ENCODE measurements at places on chromosomes 4 and X. TPM values are rescaled to one million over a fixed set of nuclear protein-coding genes. Genes with fewer than 3 reads are reported as not detected.

KDR gene
- polyA plus RNA-seq: 0.02 TPM

CRMP1 gene
- 7.8 TPM for polyA plus RNA-seq

CXCL8 gene
- 6.0 TPM for polyA plus RNA-seq

EDA gene
- polyA plus RNA-seq: 0.06 TPM

SMIM10 gene
- 2.4 TPM for polyA plus RNA-seq

DRD5 gene
- not detected for polyA plus RNA-seq

TRAM1L1 gene
- polyA plus RNA-seq: 2.4 TPM

RAB9B gene
- 0.64 TPM for polyA plus RNA-seq

CITED1 gene
- 0.41 TPM for polyA plus RNA-seq

DCHS2 gene
- polyA plus RNA-seq: not detected

ADH1C gene
- polyA plus RNA-seq: not detected

PPARGC1A gene
- 0.06 TPM for polyA plus RNA-seq

TEX11 gene
- not detected for polyA plus RNA-seq

ZDHHC9 gene
- polyA plus RNA-seq: 8.1 TPM

TRPC3 gene
- not detected for polyA plus RNA-seq

CT45A5 gene
- not detected for polyA plus RNA-seq

PSAPL1 gene
- 0.02 TPM for polyA plus RNA-seq

NMU gene
- polyA plus RNA-seq: 0.65 TPM

F8A2 gene
- polyA plus RNA-seq: not detected

GRCh38 chrX:147890756-147891155, 21.0 kb upstream of the FMR1 start:
- no peak for DNase-seq

DNA sequence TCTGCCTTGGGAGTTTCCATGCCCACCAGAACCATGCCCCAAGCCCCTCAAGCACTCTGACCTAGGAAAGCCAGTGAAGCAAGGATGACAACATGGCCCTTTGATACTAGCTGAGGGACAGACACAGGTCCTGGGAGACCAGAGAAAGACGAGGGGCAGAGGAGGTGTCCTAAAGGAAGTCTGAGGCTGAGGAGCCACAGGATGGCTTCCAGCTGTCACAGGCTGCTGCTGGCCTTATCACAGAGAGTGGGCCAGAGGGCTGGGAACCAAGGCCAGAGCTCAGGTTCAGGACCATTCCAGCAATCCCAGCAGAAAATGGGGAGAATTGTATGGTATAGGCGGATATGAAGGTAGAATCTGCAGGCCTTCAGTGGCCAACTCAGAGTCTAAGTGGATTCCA, 31.7 kb upstream of the MSANTD1 start:
- no peak for DNase-seq

DNA sequence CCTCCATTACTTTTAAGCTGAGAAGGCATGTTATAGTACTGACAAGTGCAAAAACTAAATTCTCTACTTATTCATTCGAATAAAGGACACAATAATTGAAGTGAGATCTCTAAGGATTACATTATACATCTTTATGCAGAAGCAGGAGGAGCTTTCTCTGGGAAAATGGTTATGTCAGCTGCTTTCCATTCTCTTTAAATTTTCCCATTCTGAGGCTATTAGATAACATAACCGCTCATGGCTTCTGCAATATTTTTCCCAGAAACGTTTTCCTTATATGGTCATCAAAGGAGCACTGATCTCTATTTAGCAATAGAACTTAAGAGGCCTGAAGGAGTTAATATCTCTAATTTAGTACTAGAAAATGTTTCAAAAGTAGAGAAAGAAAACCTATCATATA, 221.6 kb downstream of the NSUN7 start:
- no peak for DNase-seq

DNA sequence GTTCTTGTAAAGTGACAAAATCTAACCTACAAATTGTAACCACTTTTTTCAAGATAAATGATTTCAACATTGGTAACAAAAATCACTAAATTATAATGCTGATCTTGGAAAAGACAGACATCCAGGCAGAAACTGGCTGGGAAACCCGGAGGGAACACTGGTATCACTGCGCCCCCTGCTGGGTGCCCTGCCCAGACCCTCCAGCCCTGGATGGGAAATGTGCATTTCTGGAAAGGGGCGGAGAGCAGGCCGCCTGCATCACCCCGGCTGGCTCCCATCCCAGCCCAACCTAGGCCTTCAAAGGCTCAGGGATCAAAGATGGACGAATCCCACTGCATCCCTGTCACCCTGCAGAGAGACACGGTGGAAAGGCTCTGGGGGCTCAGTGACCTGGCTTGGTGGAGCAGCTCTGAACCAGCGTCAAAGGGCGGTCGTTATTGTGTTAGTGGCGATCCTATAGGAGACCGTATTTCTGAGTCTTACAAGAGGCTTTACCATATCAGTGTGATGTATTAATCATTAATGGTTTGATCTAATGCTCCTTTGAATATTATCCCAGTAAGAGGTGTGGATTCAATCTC, 37.3 kb downstream of the ACOX3 start:
- DNase-seq: peak; percentile 96

GRCh38 chr4:145909281-145909715, 29.3 kb downstream of the ZNF827 start:
- DNase-seq: peak; percentile 20

- DNase-seq: no peak
These were observed 1.8 kb downstream of the PPP1R2C start for GRCh38 chrX:42776195-42776594.

DNA sequence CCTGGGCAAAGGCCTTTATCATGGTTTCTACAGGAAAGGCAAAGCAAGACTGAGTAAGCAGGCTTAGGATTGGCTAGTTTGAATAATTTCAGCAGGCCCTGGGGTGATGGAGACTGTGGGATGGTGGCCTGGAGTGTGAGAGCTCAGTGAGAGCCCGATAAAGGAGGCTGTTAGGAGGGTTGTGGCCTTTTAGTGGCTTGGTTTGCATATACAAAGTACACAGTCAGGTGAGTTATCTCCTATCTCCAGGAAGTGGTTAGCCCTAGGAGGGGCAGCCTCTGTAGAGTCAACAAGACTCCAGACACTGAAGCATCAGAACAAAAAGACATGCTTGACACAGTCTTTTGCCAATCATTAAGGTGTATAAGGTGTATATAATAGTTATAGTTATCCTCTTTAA, 157.2 kb downstream of the CFAP299 start:
- DNase-seq: no peak

GRCh38 chr4:6502147-6502546, 29.7 kb upstream of the PPP2R2C start:
- DNase-seq: no peak

GRCh38 chrX:106912864-106913263, 7.3 kb upstream of the CLDN2 start:
- DNase-seq: no peak

GRCh38 chrX:151929126-151929525, 16.4 kb downstream of the MAGEA4 start:
- no peak for DNase-seq

DNA sequence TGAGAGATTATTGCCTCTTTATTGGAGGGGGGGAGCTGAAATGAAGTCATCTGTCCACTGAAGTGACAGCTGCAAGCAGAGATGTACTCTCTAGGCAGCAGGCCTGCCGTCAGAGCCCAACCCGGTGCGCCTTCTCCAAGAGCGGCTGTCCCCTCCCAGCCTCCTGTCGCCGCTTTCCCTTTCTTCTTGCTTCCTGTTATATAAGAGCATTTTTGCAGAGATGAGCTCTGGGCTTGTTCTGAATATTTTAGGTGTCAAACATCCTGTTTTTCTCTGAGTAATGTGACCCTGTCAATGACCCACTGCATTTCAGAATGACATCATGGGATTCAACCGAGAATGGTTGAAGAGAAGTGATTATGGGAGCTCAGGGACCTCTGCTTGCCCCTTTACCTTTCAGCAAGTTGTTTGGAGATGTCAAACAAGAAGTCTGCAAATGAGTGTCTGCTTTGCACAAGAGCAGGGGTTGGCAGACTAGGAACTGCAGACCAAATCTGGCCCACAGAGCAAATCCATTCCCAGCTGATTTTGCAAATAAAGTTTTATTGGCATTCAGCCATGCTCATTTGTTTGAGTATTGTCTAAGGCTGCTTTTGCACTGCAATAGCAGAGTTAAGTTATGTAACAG, 79.9 kb downstream of the SLC9A6 start:
- no peak for DNase-seq

- peak; percentile 2 for DNase-seq
These were observed 902.5 kb downstream of the FAM133A start for GRCh38 chrX:94576367-94577004.

- no peak for DNase-seq
These were observed 75.6 kb upstream of the BOD1L1 start for GRCh38 chr4:13703096-13703495.

GRCh38 chr4:22238742-22239141, 277.1 kb downstream of the ADGRA3 start:
- DNase-seq: peak; percentile 4

GRCh38 chrX:65601530-65602220, 65.8 kb upstream of the MSN start:
- DNase-seq: no peak

- no peak for DNase-seq
These were observed 58.0 kb upstream of the FMR1 start for GRCh38 chrX:147853701-147854100.

DNA sequence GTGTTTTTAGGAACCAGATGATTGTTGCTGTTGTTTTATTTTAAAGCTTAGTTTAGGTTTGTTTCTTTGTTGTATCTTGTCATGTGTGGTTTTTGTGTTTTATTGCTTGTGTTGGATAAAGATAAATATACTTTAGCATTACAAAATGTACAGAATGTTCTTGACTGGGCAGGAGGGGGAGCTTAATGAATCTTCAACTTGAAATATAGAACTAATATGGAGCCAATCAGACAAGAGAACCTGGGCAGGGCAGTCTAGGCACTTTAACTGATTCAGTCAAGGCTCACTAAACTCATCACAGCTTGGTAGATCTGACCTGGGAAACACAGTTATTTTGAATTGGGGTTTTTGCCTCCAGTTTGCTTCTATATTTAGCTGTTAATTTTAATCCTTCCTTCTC, 304.2 kb downstream of the ARHGAP24 start:
- DNase-seq: no peak

GRCh38 chr4:105780176-105780575, 71.6 kb downstream of the GSTCD start:
- peak; percentile 19 for DNase-seq

- no peak for DNase-seq
These were observed 200.4 kb downstream of the PTTG2 start for GRCh38 chr4:38160487-38161207.

- no peak for DNase-seq
These were observed 74.4 kb downstream of the RTL5 start for GRCh38 chrX:72057331-72057730.

- no peak for DNase-seq
These were observed 44.1 kb upstream of the NEUROG2 start for GRCh38 chr4:112560084-112560483.

DNA sequence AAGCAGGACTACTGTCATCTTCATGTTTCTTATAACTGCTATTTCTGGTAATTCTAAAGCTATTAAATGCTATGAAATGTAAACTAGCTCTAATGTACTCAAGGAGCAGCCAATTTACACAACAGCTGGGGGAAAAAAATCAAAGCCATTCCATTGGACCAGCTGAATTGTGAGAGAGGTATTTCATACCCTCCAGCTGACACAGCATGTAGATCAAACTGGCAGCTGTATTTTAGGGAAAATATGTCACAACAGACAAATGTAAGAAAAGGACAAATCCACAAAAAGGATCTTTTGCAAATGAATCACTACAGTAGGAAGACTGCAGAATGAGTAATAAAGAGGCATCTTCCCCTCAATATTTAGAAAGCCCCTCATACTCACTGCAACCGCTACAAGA, 65.2 kb upstream of the FAM47B start:
- DNase-seq: no peak

- no peak for DNase-seq
These were observed 24.9 kb downstream of the CEP135 start for GRCh38 chr4:55973650-55974049.

- no peak for DNase-seq
These were observed 128.7 kb downstream of the FHIP1A start for GRCh38 chr4:151537687-151538086.

DNA sequence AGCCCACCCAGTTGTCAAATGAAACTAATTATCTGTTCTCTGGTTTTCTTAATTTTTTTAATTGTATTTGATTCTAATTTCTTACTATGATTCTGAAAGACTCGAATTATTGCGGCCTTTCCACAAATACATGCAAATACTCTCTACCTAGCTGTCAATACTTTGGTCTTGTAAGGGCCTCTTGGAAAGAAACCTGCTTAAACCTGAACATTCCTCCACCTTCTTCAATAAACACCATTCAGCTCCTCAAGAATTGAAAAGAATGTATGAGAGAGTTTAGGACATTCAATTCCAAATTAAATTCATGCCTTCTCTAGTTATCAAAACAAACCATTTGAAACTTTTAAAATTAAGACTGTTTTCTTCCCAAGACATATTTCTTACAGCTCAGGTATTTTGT, 385.9 kb upstream of the NOCT start:
- no peak for DNase-seq

- DNase-seq: no peak
These were observed 8.5 kb upstream of the AKAP17A start for GRCh38 chrX:1582686-1583437.

- DNase-seq: no peak
These were observed 4.0 kb upstream of the CBLL2 start for GRCh38 chrX:22268706-22269105.

GRCh38 chrX:1026263-1027015, 186.0 kb downstream of the CRLF2 start:
- no peak for DNase-seq

DNA sequence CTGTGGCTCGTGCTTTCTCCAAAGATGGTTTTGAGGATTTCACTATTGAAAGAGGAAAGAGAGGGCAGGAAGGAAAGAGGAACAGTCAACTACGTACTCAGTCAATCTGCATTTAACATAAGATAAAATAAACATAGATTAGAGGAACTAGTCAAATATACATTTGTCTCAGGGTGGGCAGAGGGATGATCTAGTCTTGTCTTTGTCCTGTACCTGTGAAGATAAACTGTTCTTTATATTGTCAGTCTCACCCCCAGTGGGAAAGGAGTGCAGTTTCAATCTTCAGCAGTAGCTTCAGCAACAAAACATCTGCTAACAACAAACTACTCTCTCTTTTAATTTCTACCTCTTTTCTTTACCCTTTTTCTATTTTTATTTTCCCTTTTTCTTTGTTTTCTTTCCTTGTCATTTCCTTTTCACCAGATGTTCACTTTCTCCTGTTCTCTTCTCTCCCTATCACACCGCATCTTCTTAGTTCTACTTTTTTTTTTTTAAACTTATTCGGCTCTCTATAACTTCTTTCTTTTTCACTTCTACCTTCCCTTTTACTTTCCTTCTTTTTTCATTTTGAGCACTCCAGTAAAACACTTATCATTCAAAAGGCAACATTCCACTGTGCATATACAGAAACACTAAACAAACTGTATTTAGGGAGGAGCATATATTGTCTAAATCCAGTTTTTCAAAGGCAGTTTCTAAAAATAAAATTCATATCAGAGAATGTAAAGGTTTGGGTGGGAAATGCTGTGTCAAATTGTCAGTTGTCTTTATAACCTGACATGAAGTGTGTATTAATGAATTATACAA, 51.4 kb upstream of the GUCY1A1 start:
- DNase-seq: no peak

DNA sequence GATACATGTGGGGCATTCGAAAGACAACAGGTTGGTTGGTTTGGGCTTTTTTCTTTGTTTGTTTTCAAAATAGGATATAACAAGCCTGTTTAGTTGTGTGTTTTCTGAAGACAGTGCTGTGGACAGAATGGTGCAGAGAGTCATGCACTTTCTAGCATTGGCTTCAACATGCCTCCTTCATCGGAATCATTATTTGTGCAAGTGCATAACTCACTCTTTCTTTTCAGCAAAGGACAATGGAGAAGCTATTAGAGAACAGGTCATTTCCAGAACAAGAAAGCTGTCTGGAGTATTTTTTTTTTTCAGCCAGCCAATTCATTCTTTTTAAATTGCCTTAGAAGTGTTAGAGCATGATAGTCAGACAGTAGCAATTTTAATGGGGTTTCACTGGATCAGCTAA, 225.8 kb downstream of the STK32B start:
- DNase-seq: no peak
